H9 (cell line): ENCODE measurements at places on chromosomes 1 and 21.
A peak's percentile ranks its signal among the peaks of the same experiment; 100 is the strongest.

DNA sequence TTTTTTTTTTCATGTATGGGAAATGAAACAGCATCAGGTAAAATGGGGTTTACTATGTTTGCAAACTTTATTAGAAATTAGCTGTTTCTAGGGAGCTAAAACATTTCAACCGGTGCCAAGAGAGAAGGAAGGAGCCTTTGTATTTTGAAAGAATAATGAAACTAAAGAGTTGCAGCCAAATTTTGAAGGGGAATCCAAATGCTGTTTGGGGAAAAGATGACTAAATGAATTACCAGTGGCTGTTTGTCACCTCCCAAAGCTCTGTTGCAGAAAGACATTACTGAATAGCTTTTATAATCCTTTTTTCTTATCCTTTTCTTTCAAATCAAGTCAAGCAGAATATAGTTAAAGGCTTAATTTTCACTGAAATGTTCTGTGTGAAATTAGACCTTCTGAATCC is 591.3 kb upstream of the ADGRL2 start:
- DNase-seq, result no peak

- no peak for DNase-seq
Observed at GRCh38 chr1:151984313-151984956, 9.2 kb downstream of the S100A10 start.

- DNase-seq, result no peak
Observed at GRCh38 chr1:101438359-101438758, 201.5 kb downstream of the S1PR1 start.

- DNase-seq, result no peak
Observed at GRCh38 chr1:11806307-11806936, 431 bp downstream of the CLCN6 start.

DNA sequence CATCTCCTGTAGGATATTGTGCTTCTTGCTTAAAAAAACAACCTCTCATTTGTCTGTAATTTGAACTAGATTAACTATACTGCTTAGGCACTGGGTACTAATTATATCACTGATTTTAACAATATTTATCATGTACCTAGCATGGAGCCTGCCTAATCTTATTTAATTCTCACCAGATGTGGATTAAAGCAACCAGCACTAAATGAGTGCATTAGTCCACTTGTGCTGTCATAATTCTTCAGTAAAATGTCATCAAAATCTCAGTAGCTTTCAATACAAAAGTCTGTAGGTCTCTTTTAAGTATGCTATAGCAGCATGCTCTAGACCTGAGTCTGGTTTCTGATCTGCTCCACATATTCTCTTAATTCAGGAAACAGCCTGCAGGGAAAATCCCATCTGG is 368.1 kb downstream of the NCAM2 start:
- no peak for DNase-seq

- DNase-seq, result peak; percentile 24
Observed at GRCh38 chr1:5643360-5644107, 348.7 kb downstream of the NPHP4 start.

DNA sequence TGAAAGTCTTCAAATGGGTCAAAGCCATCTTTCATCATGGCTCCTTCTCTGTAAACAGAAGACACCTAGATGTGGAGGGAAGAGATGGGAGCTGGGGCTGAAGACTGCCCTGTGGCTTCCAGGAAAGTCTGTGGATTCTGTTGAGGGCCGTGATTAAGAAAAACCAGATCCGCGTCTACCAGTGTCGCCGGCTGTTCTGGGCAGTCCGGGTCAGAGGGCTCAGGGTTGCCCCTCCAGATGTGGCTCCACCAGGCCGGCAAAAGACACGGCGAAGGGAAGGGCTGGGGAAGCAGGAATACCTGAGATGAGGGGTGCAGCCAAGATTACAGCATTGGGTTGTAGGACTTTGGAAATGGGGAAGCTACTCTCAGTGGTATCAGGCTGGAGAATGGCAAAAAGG is 162.6 kb downstream of the RHOU start:
- no peak for DNase-seq

GRCh38 chr1:206589206-206589605 is 23.1 kb downstream of the EIF2D start:
- DNase-seq, result no peak

DNA sequence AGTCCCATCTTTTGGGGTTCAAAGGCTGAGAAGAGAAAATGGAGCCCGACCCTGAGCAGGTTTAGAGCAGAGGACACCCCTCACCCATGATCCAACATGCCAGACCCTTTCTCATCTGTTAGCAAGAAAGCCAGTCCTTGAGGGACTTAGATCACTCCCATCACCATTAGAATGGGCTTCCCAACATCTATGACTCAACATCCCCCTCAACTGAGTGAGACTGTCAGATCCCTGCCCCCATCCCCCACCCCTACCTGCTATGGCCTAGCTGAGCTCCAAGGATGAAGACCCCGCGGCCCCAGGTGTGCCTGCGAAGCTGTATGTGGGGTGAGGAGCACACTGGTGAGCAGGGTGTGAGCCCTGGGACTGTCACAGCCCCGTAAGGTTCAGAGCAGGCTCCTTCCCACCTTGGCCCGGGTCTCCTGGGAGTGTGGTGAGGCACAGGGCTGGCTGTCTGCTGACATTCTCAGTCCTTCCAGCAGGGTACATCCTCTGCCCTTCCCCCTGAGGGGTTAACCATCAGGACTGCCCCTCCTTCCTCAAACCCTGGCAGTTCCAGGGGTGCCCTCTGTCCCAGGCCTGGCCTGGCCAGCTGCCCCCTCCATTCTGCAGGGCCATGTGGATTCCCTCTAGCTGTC is 21.4 kb upstream of the BLACAT1 start:
- peak; percentile 76 for DNase-seq

GRCh38 chr1:237774246-237774645 is 116.5 kb downstream of the ZP4 start:
- DNase-seq, result no peak

- DNase-seq, result no peak
Observed at GRCh38 chr1:204029016-204029415, 43.9 kb upstream of the SOX13 start.

- peak; percentile 22 for DNase-seq
Observed at GRCh38 chr21:45870421-45870820, 111.1 kb upstream of the COL6A1 start.

- no peak for DNase-seq
Observed at GRCh38 chr1:5577255-5578040, 414.8 kb downstream of the NPHP4 start.

DNA sequence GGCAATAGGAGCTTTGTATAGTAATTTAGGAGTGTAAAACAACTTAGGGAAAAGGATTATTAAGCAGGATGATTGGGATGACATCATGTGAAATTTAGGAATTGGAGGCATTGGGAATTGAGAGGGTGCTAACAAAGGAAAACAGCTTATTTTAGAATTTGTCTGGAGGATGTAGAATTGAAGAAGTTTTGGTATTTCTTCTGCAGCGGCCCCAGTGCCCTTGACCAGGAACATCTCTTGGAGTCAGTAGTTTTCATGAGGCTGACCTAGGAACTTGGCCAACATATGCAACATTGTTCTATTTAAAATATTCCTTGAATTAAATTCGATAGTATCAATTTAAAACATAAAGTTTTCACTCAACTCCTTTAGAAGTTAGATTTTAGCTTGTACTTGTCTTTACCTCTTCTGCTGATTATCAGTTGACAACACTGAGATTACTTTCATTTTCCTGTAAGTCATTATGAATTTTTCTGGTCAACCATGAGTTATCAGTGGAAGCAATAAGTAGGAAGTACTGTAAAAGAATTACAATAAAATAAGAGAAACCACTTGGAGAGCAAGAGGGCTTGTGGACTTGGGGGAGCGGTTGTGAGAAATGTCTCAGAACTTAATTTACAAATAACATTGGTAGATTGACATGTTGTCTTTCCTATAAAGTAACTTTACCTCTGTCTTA is 52.8 kb downstream of the DYRK1A start:
- no peak for DNase-seq

- DNase-seq, result peak; percentile 70
Observed at GRCh38 chr1:241356519-241357365, at the start of gene RGS7. TSS of gene RGS7 (minus strand) at chr1:241357205.

DNA sequence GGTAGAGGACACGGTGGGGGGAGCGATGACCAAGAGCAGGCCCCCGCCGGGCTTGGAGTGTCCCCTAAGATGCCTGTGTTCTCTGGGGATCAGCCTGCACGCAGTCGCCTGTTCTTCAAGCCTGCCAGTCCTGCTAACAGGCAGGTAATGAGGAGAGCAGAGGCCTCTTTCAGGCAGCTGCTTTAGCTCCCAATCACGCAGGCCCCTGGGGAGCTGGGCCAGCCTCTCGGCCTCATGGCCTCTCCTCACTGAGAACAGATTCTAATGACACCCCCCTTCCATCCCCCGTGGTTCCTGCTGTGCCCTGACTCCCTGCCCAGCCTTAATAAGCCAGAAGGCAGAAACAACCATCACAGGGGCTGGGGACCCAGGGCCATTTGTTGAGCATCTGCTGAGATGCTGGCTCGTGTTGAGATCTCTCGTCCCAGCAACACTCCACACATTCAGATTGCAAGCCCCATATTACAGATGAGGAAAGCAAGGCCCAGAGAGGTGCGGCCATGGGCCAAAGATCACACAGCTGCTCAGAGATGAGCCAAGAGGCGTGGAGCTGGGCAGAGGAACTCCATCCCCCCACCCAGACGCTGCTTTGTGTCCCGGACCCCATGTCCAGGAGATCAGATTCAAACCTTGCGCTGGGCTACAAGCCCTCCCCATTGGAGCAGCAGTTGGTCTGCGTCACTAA is 71.6 kb upstream of the CASZ1 start:
- DNase-seq, result no peak

- no peak for DNase-seq
Observed at GRCh38 chr21:16476056-16476825, 746.5 kb downstream of the USP25 start.

- DNase-seq, result no peak
Observed at GRCh38 chr1:178973652-178974101, 52.0 kb upstream of the FAM20B start.

- peak; percentile 98 for DNase-seq
Observed at GRCh38 chr1:43348809-43349593, 9.8 kb upstream of the CDC20 start.

DNA sequence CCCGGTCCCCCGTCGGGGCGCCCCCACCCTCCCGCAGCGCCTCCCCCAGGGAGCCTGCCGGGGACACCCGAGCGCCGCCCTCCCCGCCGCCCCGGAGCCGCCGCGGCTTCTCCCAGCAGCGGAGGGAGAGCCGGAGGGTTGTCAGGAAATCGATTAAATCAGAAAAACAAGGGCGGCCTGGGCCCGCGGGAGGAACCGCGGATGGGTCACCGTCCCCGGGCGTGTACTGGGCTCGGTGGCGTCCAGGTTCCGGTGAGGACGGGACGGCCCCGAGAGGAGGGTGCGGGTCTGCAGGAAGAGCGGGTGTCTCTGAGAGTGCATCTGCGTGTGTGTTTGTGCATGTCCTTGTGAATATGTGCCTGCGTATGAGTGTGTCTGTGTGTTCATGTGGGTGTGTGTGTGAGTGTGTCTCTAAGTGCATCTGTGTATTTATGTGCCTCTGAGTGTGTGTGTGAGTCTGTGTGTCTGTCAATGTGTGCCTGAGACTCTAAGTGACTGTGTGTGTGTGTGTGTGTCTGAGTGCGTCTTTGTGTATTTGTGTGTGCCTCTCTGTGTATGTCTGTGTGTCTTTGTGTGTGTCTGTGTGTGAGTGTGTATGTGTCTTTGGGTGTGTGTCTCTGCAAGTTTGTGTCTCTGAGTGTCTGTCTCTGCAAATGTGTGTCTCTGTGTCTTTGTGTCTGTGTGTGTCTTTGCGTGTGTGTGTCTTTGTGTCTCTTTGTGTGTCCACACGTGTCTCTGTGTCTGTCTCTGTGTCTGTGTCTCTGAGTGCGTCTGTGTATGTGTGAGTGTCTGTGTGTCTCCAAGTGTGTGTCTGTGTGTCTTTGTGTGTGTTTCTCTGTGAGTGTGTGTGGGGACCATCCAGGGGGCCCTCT is 1.1 kb downstream of the SPSB1 start:
- no peak for DNase-seq

- no peak for DNase-seq
Observed at GRCh38 chr1:233448109-233448689, 120.7 kb downstream of the MAP3K21 start.

GRCh38 chr1:38018864-38019343 is 6.4 kb downstream of the UTP11 start:
- DNase-seq, result no peak

DNA sequence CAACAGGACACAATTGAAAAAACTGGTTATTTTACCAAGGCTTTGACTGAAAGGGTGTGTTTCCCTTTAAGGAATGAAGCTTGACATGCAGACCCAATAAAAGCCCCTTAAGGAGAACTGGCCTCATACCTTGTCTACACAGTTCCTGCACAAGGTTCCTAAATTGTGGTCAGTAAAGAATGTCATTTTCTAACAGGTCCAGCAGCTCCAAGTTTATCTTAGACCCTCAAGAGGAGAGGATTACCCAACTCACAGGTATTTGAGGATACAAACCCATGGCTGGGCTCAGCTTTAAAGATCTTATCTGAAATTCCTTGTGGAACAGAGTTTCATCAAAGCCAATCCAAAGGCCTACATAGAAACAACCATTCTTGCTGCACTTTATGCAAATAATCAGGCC is 31.4 kb upstream of the CBR3 start:
- no peak for DNase-seq

- no peak for DNase-seq
Observed at GRCh38 chr1:22280526-22280925, 137.6 kb upstream of the WNT4 start.
